ENCODE measurements at places on chromosomes 11 and 22.

DNA sequence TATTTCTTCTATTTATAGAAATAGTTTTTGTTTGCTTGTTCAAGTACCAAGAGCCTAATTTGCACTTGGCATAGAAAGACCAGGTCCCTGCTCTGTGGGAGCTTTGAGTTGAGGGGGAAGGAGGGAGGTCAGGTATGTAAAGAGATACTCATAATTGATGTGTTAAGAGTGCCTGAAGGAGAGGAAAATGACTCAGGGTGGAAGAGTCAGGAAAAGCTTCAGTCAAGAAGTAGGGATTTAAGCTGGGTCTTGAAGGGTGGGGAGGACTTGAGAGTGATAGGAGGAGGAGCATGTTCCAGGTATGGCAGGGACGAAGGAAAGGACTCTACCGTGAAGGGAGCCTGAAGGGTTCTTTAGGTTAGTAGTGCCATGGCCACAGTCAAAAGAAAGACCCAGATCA is 9.0 kb downstream of the RBX1 start:
- no peak for DNase-seq

GRCh38 chr11:112477581-112478317 is 217.1 kb upstream of the PLET1 start:
- DNase-seq: no peak

GRCh38 chr11:64790205-64791095 is 12.1 kb upstream of the SF1 start:
- no peak for DNase-seq

- DNase-seq: peak; percentile 49
These were observed 421.6 kb downstream of the METTL15 start for GRCh38 chr11:28529540-28530410.

DNA sequence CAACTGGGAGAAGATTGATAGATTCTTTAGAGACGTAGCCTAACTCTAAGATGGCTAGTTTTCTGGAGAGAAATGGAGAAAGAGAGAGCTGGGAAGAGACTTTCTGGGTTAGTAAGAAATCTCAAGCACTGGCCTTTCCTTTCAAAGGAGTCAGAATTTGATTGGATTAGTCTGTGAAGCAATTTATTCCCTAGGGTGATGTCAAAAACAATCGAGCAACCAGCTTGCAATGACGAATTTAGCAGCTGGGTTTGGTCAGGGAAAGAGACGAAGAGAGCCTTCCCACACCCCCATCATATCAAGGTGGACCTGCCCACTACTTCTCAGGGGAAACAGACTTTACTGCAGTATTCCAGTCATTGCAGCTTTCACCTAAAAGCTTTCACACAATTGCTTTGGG is 10.8 kb downstream of the KRTAP5-6 start:
- DNase-seq: no peak

- no peak for DNase-seq
These were observed 23.8 kb downstream of the MRPL23 start for GRCh38 chr11:1970956-1971355.

GRCh38 chr11:131064373-131064991 is 148.2 kb upstream of the SNX19 start:
- peak; percentile 35 for DNase-seq

DNA sequence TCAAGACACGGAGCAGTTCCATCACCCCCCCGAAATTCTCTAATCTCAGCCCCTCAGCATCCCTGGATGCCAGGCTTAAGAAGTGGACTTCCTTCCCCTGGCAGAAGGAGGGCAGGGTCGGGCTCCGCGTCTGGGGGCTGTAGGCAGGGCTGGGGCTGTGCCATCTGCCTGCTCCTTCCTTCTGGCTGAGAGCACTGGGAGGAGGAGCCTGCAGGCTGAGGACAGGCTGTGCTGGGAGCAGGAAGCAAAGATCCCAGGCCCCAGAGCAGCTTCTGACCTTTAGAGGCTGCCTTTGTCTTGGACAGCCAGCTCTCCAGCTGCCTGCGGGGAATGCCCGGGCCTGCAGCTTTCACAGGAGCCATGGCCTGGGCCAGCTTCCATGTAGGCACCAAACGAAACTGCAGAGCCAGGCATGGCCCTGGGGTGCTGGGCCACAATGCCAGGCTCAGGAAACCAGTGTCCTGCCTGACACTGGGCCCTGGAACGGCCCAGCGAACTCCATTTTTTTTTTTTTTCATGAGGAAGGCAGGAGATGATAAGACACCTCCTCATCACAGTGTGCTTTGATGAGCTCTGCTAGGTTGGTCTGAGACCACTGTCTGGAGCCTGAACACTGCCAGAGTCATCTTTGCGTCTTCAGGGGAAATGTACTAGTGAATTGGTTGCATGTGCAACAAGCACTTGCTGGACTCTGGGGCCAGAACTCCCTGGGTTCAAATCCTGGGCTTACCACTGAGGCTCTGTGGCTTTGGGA is 67.9 kb downstream of the MCM5 start:
- no peak for DNase-seq

GRCh38 chr22:37802310-37803194 is 5.2 kb upstream of the GCAT start:
- peak; percentile 10 for DNase-seq

DNA sequence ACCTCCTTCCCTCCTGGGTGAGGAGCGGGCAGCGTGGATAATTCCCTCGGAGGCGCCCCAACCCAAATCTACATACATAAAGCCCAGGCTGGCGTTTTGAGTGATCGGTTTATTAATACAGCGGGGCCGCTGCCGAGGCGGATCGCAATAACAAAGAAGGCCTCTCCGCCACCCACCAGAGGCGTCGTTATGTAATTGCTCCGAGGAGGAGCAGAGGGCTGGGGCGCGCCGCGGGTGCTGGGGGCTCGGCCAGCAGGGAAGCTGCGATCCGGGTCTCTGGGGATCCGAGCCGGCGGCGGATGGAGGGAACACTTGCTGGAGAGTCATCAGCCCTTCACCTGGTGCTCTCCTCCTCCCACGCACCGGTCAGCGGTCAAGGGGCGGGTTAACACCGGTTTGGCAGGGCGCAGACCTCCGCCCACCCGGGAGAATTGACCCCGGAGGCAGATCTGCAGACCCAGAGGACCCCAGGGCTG is 6.4 kb upstream of the TP53I11 start:
- DNase-seq: no peak

All from MV-4-11 (cell line).